ENCODE measurements at places on chromosomes 12 and 14.
A peak's percentile ranks its signal among the peaks of the same experiment; 100 is the strongest.

DNA sequence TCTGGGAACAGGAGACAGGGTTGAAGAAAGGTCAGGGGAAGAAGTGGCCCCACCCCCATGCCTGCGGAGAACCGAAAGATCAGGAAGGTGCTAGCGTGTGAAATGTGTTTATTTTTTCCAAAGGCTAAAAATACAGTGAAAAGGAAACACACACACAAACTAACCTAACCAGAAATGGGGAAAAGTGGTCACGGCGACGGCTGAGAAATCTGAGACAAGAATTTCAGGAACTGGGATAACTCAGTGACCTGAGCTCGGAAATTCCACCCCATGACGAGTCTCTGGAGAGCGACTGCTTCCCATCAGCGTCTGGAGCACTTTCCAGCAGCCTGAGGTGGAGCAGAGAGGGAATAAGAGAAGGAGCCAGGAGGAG lies 16.6 kb upstream of the RND1 start:
- H3K4me1 ChIP-seq: peaks cover 7% of the 10 kb centered on the region
- H3K36me3 ChIP-seq: no peaks in the 10 kb centered on the region
- H3K27me3 ChIP-seq: peaks cover 33% of the 10 kb centered on the region
- no peak overlapping the region for H3K4me3 ChIP-seq
- no peak overlapping the region for H3K27ac ChIP-seq

DNA sequence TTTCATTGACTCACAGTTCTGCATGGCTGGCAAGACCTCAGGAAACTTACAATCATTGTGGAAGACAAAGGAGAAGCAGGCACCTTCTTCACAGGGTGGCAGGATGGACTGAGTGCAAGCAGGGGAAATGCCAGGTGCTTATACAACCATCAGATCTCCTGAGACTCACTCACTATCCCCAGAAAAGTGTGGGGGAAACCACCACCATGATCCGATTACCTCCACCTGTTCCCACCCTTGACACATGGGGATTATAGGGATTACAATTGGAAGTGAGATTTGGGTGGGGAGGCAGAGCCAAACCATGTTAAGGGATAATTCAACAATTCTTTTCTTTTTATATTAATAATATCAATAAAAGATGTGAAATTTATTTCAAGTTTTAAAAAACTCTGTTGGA lies 34.1 kb downstream of the CNTN1 start:
- H3K27me3 ChIP-seq: no peaks in the 10 kb centered on the region
- DNase-seq: no peak
- H3K4me3 ChIP-seq: no peak overlapping the region
- H3K27ac ChIP-seq: no peak overlapping the region
- H3K36me3 ChIP-seq: no peaks in the 10 kb centered on the region
- H3K4me1 ChIP-seq: no peaks in the 10 kb centered on the region

DNA sequence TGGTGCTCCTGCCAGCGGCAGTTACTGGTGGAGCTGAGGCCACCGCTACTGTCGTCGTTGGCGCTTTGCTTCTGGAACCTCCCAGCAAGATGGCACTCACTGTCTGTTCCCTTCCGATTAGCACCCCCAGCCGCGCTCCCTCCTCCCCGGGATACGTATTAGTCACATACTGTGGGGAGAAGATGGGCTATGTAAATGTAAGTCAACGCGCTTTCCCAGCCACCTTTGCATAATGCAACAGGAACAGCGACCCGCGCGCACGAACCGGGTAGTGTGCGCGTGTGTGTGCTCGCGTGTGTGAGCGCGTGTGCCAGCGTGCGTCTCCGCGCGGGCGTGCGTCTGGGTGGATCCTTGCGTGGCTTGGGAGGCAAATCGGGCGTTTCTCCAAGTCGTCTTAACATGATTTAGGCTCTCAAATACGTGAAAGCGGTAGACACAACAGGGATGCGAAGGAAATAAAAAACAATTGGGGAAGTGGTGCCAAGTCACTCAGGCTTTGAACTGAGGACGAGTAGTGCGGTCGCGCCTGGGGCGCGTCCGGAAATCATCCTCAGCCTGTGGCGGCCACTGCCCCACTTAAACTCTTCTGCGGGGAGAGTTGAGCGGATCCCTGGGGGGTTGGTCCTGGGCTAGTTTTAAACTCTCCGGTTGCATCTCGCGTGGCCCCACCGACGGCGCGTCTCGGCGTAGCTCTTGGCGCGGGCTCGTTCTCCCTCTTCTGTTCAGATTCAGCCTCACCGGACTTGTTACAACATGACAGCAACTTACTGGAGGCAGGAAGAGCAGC lies 1.8 kb downstream of the FLRT2 start:
- DNase-seq: no peak
- peak overlapping the region; percentile 34 for H3K27ac ChIP-seq
- H3K4me3 ChIP-seq: peak overlapping the region; percentile 69
- H3K36me3 ChIP-seq: peaks cover 2% of the 10 kb centered on the region

GRCh38 chr14:73997944-73998447 lies 21.1 kb downstream of the ENTPD5 start:
- DNase-seq: no peak
- no peak overlapping the region for H3K4me3 ChIP-seq
- H3K27me3 ChIP-seq: no peaks in the 10 kb centered on the region
- H3K27ac ChIP-seq: no peak overlapping the region
- no peaks in the 10 kb centered on the region for H3K36me3 ChIP-seq
- H3K4me1 ChIP-seq: no peaks in the 10 kb centered on the region

- H3K27me3 ChIP-seq: no peaks in the 10 kb centered on the region
- H3K4me1 ChIP-seq: no peaks in the 10 kb centered on the region
Observed at GRCh38 chr12:103175625-103176024, 218.2 kb downstream of the ASCL1 start.

DNA sequence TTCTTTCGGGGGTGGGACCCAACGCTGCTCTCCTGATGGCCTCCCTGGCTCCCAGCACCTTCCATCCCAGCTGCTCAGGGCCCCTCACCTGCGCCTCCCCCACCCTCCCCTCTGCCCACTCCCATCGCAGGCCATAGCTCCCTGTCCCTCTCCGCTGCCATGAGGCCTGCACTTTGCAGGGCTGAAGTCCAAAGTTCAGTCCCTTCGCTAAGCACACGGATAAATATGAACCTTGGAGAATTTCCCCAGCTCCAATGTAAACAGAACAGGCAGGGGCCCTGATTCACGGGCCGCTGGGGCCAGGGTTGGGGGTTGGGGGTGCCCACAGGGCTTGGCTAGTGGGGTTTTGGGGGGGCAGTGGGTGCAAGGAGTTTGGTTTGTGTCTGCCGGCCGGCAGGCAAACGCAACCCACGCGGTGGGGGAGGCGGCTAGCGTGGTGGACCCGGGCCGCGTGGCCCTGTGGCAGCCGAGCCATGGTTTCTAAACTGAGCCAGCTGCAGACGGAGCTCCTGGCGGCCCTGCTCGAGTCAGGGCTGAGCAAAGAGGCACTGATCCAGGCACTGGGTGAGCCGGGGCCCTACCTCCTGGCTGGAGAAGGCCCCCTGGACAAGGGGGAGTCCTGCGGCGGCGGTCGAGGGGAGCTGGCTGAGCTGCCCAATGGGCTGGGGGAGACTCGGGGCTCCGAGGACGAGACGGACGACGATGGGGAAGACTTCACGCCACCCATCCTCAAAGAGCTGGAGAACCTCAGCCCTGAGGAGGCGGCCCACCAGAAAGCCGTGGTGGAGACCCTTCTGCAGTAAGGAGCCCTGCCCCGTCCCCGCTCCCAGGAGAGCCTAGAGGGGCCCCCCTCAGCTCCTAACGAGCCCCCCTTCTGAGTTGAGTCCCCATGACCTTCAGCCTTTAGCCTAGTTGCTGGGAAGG lies at the start of gene HNF1A:
HNF1A (plus strand) TSS at position 248 of the 924 bp plus-strand sequence; CDS start at position 474, 226 bp downstream.
- no peaks in the 10 kb centered on the region for H3K4me1 ChIP-seq
- no peaks in the 10 kb centered on the region for H3K36me3 ChIP-seq

DNA sequence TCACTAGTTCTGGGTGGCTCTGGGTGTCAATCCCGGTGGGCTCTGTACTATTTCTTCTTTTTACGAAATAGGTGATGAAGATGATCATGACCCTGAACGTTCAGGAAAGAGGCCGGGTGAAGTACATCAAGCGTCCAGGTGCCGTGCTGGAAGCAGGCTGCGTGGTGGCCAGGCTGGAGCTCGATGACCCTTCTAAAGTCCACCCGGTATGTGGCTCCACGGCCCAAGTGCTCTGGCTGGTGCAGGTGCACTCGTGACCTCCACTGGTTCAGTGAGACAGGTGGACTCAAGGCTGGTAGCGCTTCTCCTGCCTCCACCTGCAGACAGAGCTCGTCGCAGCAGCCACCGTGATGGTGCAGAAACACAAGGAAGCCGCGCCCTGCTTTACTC lies 85.1 kb downstream of the ACACB start:
- H3K4me3 ChIP-seq: no peak overlapping the region
- H3K4me1 ChIP-seq: no peaks in the 10 kb centered on the region
- no peak overlapping the region for H3K27ac ChIP-seq
- no peak for DNase-seq

- DNase-seq: no peak
- no peaks in the 10 kb centered on the region for H3K27me3 ChIP-seq
- no peaks in the 10 kb centered on the region for H3K36me3 ChIP-seq
- H3K4me3 ChIP-seq: no peak overlapping the region
Observed at GRCh38 chr12:70543444-70543843, 93.8 kb downstream of the PTPRB start.
